Activated naive CD4-positive, alpha-beta T cell treated with anti-CD3 and anti-CD28 coated beads for 36 hours (primary cell): ENCODE measurements at places on chromosomes 5 and 9.

GRCh38 chr5:171291371-171291770 is 17.7 kb upstream of the TLX3 start:
- DNase-seq = no peak

GRCh38 chr5:179623906-179624741 is 653 bp upstream of the HNRNPH1 start:
- DNase-seq = peak; percentile 78

- DNase-seq = no peak
Measured at GRCh38 chr5:55551358-55551757, 16.6 kb upstream of the PLPP1 start.

- no peak for DNase-seq
Measured at GRCh38 chr5:171093598-171093997, 215.4 kb upstream of the TLX3 start.

DNA sequence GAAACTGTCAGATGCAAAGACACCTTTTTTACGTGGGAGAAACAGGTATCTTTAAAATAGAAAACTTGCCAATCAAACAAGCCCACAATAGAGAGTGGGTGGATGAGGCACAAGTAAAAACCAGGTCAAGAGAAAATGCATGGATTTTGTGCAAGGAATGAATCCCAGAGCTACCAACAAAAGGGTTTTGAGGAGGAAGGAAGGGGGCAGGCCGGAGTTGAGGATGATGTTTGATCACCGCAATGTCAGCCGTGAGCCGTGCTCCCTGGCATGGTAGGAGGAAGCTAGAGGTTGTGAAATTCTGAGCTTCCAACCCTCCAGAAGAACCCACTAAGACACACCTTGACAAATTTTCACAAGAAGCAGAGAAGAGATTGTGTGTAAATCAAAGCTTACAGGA is 53.2 kb downstream of the HRH2 start:
- DNase-seq = no peak

DNA sequence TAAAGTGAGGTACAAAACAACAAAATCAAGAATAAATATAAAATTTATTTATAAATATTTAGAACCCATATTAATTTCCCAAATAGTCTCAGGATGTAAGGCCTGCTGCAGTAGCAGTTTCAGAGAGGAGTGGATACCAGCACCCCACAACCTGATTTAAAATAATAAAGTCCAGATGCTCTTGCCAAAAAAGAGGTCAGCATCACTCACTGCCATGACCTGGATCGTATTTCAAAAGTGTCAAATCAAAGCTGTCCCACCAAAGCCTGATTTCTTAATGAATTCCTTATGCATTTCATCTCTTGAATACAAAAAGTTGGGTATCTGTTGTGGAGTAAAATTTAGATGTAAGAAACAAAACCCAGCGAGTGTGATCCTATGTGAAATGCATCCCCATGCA is 58.0 kb upstream of the ROR2 start:
- no peak for DNase-seq

DNA sequence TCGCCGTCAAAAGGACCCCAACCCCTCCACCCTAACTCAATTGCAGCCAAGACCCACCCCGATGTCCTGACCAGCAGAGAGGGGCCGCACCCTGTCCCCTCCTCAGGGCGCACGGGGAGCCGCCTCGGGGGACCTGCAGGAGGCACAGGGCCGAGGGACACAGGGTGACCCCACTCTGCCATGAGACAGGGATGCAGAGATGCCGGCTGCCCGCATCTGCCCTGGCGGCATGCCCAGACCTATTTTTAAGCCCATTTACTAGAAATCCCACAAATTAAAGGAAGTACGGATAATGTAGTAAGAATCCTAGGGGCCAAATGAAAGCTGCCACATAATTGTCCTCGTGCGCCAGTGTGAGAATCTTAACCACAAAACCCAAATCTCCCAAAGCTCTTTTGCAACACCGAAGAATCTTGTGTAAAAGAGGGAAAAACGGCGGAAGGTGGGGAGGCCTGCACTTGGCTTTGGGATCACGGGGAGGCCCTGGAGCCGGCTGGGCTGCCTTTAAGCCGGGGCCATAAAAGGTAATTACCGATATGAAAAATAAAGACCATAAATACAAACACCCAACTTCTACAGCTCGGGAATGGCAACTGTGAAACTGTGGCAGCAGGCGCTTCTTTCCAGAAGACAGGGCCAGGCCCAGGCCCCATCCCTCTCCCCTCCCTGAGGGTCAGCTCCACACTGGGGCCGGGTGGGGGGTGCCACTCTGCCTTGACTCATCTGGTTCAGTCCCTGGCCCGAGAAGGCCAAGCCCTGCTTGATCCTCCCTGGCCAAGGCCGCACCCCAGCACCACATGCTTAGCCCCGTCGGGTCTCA is 35.0 kb downstream of the NACC2 start:
- DNase-seq = no peak

- no peak for DNase-seq
Measured at GRCh38 chr9:21027295-21027694, 4.1 kb downstream of the HACD4 start.

DNA sequence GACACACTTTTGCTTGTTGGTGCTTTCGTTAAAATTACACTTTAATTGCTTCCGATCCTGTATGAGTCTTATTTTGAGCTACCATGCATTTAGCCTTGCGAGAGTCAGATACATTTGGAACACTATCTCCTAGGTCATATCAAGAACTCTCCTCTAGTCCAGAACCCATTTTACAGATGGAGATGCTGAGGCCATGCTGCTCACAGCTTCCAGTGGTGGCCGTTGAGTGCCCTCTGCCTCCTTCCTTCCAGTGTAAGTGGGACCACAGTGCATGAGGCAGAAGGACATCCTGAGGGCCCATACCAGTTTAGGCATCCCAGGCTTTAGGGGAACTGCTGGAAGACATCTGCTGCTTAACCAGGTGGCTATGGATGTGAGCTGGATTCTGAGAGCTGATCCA is 6.9 kb downstream of the CCNI2 start:
- DNase-seq = no peak

GRCh38 chr9:76887951-76888350 is 18.0 kb downstream of the PRUNE2 start:
- DNase-seq = no peak

GRCh38 chr5:24899180-24899579 is 254.4 kb upstream of the CDH10 start:
- no peak for DNase-seq

DNA sequence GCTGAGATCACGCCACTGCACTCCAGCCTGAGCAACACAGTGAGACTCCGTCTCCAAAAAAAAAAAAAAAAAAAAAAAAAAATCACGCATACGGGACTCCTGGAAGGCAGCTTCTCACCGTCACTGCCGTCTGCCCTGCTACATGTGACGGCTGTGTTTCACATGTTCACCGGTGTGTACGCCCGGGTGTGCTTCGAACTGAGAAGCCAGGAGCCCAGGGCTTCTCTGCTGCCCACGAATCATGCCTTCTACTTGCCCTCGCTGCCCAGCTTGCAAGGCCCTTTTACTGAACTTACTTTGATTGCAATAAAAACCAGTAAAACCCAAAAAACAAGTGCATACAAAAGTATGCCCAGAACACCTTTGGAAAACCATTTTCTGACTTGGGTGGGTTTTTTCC is 5.8 kb upstream of the NKD2 start:
- DNase-seq = no peak

- no peak for DNase-seq
Measured at GRCh38 chr9:21560281-21560745, 78.2 kb upstream of the IFNE start.

GRCh38 chr5:1832511-1833250 is 31.5 kb downstream of the NDUFS6 start:
- no peak for DNase-seq

DNA sequence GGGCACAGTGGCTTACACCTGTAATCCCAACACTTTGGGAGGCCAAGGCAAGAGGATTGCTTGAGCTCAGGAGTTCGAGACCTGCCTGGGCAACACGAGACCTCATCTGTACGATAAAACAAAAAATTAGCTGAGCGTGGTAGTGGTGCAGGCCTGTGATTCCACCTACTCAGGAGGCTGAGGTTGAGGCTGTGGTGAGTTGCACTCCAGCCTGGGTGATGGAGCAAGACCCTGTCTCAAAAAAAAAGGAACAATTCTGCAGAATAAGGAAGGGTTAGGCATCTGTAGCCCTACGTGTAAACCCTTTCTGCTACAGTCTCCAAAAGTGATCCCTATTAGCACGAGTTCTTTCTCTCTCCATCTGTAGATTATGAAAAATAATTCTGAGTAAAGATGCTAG is 19.9 kb downstream of the CDC26 start:
- DNase-seq = no peak

GRCh38 chr5:149036168-149036567 is 26.7 kb downstream of the SH3TC2 start:
- peak; percentile 54 for DNase-seq

DNA sequence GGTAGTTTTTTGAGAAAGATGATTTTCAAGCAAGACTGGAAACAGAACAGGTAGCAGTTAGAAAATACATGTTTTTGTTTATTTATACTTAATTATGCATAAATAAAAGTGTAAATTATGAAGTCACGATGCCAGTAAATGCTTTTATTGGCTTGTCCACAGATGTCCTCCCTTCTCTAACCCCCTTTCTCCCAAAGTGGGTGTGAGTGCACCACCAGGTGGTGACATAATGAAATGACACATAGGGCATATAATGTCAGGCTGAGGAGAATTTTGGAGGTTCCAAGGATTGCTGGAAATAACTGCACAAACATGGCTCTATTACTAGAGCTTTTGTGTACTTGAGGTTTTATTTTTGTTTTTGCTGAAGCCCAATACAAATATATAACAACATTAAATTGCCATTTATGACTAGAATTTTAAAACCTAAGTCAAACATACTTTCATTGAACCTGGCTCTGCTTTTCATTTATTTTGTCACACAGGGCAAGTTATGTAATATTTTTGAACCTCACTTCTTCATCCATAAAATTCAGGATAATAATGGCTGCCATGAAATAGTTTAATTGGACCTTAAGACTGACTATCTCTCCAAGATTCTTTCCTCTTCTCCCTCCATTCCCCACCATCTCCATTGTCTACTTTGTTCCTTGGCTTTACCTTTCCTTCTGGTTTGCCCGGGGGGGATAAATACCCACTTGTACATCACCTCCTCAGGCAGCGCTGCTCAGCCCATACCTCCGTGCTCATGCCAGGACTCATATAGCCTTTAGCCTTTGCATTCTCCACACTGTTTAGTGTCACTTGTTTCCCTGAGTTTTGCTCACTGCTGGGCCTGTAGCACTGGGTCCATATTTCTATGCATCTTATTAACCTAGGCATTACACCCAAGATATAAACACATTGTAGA is 168.8 kb downstream of the PDE4D start:
- peak; percentile 47 for DNase-seq

DNA sequence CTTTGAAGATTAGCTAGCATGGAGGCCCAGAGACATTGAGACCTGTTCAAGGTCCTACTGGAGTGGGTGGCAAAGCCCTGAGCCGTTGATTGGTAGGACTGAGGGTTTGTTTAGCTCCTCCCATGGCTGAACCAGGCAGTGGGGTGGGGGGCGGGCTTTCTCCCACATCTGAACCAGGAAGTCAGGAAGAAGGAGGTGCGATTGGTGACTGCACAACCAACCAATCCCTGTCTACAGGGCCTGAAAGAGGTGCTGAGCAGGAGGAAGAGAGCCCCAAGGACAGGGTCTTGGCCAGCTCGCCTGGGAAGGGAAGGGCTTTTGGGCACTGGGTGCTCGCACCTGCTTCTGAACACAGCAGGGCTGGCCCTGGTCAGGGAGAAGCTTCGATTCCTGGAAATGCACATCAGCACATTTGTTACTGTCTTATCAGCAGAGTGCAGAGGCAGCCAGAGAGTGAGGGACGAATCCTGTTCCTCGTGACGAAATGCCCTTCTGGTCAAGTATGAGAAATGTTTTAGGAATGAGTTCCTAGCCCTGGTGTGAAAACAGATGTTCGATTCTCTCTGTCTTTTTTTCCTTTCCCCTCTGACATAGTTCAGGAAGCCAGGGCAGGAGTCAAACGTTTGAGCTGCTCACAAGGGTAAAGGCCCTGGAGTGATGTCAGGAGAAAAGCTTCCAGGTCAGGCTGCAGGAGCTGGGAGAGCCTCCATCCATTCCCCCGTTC is 294.8 kb upstream of the KLF4 start:
- DNase-seq = no peak

DNA sequence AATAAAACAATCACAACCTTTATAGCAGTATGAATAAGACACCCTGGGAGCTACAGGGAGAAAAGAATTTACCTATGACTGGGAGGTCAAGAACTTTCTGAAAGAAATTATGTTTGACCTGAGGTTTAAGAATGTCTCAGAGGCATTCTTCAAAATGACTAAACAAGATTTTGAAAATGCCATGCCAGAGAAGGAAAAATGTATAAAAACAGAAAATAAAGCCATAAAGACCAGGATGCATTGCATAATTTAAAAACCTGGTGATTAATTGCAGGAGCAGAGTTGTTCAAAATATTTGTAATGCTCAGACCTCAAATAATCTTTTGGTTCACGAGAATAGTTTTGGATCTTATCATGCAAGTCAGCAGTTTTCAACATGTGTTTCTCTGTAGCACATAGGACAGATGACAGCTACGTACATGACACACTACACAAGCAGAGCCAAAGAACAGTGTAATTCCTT is 954.7 kb upstream of the ARRDC3 start:
- DNase-seq = no peak
